SHP77 treated with DMSO at 0.1 percent for 48 hours (cell line): ENCODE measurements at places on chromosomes 3 and 15.
A peak's percentile ranks its signal among the peaks of the same experiment; 100 is the strongest.

- DNase-seq: no peak
These were observed 33.7 kb upstream of the GPR171 start for GRCh38 chr3:151236736-151237135.

GRCh38 chr3:195893044-195893395, 15.3 kb downstream of the TNK2 start:
- DNase-seq: no peak

- no peak for DNase-seq
These were observed 201.2 kb downstream of the FMN1 start for GRCh38 chr15:32993285-32993684.

DNA sequence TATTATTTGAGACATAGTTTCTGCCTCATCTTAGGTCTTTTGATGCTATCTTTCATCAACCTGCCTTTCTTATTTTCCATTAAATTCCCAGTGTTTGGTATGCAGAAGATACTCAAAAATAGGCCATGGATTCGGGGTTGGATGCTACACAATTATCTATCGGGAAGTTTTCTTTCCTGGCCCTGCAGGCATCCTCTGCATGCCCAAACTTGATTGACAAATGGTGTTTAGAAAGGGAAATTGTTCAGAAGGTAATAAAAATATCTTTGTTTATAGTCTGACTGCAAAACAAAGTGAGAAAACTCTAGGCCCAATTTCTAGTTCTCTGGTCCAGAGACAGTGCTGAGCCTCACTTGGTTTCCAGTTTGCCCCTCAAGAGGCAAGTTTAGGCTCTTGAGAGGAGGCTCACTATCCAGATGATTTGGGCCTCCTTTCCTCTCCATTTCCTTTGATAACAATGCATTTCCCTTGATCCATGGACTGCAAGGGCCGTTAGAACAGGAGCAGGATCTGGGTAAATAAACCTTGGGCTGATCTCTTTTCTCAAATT, 157.1 kb upstream of the DPH6 start:
- DNase-seq: no peak

DNA sequence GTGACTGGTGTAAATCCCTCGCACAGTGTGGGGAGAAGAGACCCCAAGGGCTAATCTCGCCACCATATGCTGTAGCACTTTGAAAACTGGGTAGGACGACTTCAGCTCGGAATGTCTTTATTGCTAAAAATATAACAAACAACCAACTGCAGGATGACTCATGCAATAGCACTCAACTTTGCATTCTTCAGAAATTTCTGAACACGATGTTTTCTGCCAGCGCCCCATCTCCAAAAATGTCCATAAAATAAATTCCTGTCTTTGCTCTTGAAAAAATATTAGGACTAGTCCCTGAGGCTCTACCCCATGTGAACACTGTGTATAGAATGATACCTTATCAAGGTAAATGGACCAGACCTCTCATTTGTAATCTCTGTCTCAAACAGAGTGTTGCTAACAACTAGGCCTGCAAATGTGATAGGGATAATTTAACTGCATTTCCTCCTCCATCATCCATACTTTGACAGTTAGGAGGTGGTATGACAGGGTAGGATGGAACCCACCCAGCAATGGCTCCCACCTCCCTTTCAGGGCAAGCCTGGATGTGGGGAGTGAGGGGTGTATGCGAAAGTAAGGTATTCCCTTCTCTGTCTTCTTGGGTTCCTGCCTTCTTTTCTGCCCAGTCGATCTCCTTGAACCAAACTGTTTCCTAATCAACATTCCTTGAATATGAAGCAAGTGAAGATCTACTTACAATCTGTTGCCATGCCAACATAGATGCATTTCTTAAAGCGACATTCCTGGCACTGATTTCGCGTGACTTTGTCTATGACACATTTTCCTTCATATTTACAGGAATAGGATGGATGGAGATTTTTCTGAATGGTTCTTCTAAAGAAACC, 201.1 kb downstream of the NR1D2 start:
- no peak for DNase-seq

DNA sequence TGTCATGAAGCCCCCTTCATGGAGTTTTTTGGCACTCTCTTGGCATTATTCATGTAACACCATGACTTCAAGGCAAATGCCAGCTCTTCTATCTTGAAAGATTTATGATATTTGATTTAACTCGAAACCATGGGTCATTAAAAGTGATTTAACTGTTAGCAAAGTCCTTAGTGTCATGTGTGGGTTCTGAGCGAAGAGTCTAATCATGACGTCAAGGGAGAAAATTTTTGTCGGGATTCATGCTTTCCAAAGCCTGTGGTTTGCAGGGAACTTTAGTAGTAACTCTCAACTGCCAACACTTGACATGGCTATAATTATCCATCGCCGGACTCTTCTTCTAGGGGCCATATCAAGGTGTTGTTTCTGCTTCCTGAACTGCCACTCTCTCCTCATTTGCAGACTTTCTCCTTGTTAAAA, 11.5 kb downstream of the GXYLT2 start:
- DNase-seq: peak; percentile 77

DNA sequence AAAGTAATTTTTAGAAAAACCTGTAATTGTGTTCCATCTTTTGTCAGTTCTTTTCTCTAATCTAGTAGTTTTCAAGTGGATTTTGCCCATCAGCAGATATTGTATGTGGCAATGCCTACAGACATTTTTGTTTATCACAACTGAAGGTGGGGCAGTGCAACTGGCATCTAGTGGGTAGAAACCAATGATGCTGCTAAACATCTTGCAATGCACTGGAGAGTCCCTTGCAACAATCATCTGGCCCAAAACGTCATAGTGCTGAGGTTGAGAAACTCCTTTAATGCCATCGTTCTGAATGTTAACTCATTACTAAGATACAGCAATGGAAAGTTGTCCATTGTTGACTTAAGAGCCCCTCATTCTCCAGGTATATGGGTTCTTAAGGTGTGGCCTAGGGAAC, 80.1 kb downstream of the BTD start:
- no peak for DNase-seq

- no peak for DNase-seq
These were observed 133.1 kb downstream of the DIPK2A start for GRCh38 chr3:144104679-144105078.

GRCh38 chr3:1037631-1038030, 55.2 kb upstream of the CNTN6 start:
- no peak for DNase-seq

DNA sequence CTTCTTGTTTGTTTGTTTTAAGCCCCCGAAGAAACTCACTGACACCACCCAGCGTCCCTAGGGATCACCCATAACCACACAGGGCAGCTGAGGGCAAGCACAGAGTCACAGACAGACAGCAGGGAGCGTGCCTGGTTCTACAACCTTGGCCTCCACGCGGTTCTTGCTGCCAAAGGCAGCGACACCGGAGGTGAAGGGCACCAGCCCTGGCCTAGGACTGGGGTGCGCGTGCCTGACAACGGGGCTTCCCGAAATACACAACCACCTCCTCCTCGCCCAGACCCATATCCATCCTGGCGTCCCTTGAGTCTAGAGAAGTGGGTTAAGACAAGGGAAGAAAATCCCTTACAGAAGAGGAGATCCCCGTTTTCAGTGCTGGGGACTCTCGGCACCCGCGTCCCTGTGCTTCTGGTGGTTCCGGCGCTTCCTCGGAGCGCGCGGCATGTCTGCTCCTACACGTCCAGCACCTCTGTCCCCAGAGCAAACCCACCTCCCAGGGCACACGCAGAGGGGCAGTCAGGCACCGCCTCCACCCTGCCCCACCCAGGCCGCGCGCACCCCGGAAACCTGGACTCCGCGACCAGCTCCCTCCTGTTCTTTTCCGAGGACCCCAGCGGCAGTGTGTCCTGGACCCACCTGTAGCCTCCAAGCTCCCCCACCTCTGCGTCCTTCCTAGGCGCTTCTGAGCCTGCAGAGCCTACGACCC, 911 bp downstream of the RFTN1 start:
- DNase-seq: no peak

DNA sequence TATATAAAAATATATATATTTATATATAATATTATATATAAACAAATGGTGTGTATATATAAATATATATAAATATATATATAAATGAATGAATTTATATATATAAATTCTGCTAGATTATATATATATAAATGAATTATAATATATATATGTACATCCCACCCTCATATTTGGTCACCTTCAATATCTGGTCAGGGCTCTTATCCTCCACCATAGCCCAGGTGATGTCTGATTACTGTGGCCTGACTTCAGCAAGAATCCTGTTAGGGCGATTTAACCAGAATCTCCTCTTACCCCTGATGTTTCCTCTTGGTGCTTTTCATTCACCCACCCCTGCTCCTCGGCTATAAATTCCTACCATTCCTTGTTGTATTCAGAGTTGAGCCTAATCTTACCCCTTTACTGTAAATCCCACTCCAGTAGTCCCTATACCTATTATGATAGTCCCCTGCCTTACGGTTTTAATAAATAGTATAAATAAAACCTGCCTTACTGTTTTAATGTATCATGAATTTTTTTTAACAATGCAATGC, 439.6 kb downstream of the PLOD2 start:
- DNase-seq: no peak

GRCh38 chr15:29540479-29540878, 270.9 kb upstream of the NSMCE3 start:
- DNase-seq: no peak

GRCh38 chr3:176935194-176935888, 261.9 kb downstream of the TBL1XR1 start:
- DNase-seq: no peak

DNA sequence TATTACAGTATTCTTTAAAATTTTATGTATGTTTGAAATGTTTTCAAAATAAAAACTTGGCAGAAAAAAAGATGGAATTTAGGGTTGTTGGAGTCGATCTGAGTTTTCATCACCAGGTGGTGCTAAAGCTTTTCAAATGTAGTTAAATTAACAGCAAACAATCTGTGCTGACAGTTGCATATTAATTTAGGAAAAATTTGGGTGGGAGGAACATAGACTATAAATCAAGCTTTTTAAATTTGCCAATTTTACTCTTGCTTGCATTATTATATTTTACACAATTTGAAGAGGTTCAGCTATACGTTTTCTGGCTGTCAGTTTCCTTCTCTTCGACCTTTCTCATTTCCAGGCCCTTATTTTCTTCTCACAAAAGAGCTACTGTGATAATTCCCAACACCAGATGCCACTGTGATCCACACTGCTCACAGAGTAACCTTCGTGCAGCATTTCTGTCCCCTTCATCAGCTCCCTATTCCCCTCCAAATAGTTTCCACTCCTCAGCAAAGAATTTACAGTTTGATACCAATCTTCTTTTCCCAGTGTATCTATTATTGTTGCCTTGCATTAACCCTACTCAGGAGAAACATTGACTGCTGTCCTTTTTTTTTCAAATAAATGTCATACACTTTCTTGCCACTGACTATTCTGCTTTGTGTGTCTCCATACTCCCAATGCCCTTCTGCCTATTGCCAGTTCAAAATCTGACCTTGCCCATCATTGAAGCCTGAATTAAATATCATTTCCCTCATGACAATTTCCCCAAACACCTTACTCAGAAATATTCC, 53.4 kb upstream of the EIF5A2 start:
- DNase-seq: no peak

- no peak for DNase-seq
These were observed 18.7 kb upstream of the ITPKA start for GRCh38 chr15:41474941-41475340.

DNA sequence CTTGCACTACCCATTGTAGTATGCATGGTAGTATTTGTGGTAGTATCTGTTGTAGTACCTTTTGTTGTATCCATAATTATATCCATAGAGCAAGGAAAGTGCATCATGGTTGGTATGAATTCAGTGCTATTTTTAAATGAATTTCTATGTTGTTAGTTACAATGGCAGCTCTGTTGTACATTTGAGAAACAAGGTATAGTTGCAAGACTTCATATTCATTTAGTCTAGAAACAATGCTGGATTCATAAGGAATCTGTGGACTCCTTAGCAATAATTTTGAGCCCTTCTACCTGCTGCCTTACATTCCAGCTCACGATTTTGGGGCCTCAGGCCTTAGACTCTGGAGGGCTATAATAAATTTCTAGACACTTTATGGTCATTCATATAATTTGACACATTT, 141.8 kb downstream of the FAM43A start:
- no peak for DNase-seq

DNA sequence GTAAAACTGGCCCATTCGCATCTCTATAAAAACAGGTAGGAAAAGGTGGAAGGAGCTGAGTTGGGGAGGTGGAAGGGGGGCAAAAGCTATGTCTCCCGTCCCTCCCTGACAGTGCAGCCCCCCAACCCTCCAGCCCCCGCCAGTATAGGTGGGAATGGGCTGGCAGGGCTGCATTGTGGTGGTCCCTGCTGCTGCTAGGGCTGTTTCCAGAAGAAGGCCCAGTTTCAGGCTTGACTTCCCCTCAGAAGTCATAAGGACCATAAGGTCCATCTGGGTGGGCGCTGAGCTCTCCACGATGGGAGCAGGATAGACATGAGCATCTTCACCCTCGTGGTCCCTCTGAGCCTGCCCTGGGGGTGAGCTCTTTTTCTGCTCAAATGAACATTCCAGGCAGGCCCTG, 44.2 kb downstream of the APBA2 start:
- no peak for DNase-seq

DNA sequence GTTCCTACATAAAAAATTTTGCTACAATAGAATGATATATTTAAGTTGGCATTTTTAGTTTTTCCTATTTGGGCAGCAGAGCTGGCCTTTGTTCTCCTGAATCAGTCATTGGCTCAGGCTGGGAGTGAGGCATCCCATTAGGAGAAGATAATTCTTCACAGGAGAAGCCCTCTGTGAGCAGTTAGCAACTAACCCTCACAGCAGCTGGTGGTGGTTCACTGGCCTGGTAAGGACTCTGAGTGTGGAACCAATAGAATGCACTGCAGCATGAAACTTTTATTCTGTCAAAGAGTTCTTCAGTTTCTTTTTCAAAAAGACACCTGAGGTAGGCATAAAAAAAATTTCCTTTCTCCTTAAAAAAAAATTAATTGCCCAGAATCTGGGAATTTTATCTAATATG, 562.6 kb downstream of the ZNF385D start:
- no peak for DNase-seq

DNA sequence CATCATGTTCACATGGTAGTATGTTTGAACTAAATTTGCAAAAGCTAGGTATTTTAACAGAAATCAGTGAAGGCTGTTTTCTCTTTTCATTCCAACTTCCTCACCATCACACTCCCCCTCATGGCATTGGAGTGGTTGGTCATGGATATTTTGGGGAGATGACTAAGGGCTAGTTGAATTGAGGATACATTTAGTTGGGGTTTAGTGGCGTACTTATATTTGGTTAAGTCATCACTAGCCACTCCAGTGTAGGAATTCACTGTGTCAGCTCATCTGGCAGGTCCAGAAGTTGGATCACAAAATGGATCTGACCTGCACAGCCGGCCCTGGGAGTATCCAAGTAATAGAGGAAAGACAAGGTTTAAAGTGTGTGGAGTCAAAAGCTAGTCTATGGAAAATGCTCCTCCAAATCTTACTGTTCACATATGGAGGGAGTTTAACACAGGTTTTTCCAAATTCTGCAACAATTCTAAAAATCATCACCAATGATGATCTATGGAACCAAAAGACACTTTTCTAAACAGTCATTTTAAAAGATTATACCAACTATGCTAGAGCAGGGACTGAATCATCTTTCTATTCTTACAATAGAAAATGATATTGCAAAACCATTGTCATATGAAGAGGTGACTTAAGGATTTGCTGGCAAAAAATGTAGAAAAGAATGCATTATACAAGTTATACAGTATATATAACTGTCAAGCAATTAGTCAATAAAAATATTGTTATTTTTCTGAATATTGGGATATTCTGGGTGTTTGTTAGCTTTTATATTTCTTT, 247.8 kb upstream of the PEX5L start:
- no peak for DNase-seq
